Left renal pelvis (tissue), 4 donors: ENCODE measurements at places on chromosomes 4 and X.
A peak's percentile ranks its signal among the peaks of the same experiment; 100 is the strongest.

DNA sequence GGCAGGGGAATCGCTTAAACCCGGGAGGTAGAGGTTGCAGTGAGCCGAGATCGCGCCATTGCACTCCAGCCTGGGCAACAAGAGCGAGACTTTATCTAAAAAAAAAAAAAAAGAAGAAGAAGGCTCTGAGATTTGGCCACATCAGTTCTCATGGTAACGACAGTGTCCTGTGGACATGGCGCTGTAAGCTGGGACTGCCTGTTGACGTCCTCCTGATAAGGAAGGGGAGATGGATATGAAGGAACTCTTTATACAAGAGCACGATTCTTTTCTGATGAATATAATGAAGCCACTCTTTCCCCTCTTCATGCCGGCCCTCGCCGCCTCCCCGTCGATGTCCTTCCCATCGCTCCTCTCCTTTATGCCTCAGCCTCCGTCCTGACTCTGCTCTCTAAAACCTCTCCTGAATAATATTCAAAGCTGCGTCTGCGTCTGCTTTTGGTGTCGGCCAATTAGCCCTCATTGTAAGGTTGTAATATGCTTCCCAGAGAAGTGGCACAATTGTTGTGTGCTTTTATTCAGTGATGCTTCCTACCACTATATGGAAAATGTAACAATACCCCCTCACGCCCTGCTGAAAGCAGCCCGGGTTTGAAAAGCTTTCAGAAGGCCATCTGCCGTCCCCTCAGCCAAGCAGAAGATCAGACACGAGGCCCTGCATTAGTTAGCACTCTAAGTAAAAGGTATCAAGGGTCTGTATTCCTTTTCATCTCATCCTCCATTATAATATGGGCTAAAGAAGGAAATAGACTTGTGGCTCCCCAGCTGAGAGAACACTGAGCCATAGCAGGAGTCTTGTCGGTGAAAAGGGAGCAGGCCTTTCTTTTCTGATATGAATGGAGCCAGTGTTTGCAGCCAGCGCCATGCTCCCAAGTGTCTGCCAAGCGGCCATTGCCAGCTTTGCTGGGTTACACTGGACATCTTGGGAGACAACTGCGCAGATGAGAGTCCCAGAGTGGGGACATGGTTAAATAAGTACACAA lies 22.1 kb upstream of the SCOC start:
- DNase-seq = no peak

DNA sequence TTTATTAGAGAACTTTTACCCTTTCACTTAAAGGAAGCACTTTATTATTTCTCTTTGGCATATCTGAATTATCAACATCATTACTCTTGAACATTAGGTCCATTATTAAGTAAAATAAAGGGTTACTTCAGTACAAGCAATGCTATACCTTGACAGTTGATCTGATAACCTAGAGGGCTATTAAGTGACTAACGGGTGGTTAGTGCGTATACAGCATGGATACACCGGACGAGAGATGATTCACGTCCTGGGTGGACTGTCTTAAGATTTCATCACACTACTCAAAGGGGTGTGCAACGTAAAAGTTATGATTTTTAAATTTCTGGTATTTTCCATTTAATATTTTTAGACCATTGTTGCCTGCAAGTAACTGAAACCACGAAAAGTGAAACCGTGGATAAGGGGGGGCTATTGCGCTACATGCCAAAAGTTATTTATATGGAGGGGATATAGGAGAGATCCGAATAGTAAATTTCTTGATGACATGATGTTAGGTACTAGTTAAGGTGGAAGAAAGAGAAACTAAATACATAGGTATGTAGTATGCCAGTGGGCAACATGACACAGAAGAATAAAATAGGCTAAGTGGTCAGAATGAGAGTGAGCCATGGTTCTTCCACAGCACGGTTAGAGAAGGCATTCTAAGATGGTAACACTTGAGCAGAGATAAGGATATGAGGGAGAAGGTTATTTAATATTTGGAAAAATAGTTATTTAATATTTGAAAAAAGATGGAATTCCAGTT lies 230.8 kb upstream of the ANKRD50 start:
- DNase-seq = no peak

DNA sequence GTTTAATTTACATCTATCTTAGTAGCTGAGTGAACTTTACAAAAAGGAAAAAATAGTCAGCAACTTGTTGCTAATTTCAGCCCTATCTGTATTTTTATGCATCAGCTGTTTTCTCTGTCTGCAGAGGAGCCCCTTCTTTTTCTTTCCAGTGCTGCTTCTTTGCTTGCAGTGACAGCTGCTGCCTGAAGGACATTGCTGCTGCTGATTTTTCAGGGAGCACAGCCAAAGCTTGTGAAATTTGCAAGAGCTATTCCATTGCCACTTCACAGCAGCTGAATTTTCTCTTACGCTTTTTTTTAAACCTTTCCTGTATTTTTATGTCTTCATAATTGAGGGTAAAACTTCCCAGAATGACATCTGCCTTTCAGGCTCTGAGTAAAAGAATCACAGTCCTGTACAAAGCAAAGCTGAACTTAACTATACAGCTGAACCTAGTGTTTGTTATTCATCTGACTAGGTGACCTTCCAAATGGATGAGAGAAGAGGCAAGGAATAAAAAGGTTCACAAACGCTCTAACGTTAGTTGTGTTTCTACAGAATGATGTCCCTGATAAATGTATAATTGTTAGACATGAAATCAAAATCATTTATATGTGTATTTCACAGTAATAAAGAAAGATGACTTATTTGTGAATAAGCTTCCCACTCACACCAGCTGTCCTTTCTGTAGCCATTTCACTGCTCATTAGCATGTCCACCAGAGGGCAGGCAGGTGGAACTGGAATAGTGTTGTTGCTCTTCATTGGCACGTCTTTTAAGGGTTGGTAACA lies 541.4 kb downstream of the ADGRL3 start:
- peak; percentile 44 for DNase-seq

DNA sequence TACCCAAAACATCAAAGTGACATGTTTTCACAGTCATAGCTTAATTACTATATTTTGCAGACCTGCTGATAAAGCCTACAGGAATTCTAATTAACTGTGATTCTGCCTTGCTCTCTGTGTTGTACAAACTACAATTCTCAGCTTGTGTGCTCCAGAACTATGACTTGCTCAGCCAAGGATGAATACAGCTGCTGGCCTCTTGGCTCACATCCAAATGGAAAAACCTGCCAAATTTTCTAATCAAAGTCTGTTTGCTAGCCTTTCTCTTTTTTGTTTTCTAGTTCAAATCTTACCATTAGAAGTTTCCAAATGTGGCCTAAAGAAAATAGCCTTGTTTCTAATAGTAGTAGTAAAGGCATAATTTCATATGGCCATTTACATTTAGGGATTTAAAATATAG lies 1176.8 kb downstream of the FAM133A start:
- DNase-seq = no peak

GRCh38 chr4:47359891-47360290 lies 103.6 kb downstream of the COMMD8 start:
- DNase-seq = no peak

DNA sequence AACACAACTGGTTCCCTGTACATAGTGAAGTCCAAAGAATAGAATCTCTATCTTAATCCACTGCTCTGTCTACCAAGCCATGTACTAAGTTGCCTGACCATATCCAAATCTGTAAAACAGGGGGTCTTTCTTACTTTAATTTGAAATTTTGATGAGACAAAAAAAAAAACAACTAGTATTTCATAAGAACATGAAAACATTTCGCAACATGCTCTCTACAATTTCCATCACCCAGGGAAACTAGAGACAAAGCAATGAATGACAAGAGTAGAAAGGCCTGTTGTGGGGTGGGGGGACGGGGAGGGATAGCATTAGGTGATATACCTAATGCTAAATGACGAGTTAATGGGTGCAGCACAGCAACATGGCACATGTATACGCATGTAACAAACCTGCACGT lies 279.9 kb downstream of the PPP3CA start:
- no peak for DNase-seq

- no peak for DNase-seq
Measured at GRCh38 chr4:150218447-150218846, 140.2 kb downstream of the DCLK2 start.

GRCh38 chrX:70444326-70444945 lies at the start of gene DLG3:
Gene DLG3 (plus strand): TSS chrX:70444835. CDS start chrX:70445202, 367 bp downstream.
- no peak for DNase-seq

- DNase-seq = no peak
Measured at GRCh38 chr4:89837993-89838390, 1.0 kb upstream of the SNCA start.

DNA sequence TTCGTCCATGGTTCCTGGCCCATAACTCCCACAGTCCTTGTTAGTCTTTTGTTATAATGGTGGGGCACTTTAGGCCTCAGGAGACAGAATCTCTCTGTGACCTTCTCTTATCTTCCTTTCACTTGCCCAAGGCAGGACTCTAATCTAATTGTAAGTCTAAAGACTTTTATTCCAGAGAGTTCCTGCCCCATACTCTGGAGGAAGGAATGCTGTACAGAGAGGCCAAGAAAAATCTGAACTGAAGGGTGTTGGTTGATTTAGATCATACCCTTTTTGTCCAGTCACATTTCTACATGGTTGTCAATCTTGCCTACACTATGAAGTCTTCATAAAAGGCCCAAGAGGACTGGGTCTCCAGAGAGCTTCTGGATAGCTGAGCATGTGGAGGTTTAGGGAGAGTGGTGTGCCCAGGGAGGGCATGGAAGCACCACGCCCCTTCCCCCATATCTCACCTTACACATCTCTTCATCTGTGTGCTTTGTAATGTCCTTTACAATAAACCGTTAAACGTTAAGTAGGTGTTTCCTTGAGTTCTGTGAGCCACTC lies 84.5 kb downstream of the AFF1 start:
- DNase-seq = no peak

DNA sequence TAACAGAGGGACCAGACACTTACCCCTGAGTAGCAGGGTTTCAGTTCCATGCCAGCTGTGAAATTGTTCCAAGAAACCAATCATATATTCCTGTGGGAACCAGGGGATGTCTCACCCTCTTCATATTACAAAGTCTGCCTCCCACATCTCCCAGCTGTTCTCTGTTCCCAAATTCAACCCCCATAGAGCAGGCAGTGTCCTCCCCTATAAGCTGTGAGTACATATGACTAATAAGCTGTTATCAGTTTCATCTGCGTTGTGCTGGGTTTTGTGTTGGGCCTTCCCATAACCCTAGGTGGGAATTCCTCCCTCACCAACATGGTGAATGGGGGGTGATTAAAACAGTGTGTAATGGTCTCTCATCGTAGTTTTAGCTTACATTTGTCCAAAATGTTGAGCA lies 41.0 kb downstream of the CEP44 start:
- DNase-seq = no peak

DNA sequence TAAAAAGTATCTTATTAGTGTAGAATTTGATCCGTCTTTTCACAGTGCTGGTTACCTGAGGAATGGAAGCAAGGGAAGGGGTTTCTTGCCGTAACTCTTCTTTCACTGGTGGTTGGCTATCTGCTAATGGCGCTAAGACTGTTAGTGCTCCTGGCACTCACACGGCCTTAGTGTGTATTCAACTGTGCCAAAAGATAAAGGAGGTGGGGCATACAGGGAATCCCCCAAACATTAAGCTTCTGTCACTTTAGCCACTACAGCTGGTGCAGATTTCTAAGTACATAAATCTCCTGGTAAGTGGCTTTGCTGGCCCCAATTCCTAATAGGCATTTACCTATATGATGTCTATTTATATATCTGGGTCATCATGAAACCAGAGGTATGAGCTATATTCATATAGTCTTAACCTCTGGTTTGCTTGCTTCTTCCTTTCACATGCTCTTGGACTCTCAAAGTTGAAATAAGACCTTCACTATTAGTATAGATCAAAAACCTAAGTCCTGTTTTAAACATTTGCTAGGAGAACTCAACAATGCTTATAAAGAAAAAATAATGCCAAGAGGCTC lies 95.1 kb downstream of the TSPAN7 start:
- DNase-seq = no peak

GRCh38 chr4:134298313-134298712 lies 96.7 kb upstream of the PABPC4L start:
- no peak for DNase-seq

DNA sequence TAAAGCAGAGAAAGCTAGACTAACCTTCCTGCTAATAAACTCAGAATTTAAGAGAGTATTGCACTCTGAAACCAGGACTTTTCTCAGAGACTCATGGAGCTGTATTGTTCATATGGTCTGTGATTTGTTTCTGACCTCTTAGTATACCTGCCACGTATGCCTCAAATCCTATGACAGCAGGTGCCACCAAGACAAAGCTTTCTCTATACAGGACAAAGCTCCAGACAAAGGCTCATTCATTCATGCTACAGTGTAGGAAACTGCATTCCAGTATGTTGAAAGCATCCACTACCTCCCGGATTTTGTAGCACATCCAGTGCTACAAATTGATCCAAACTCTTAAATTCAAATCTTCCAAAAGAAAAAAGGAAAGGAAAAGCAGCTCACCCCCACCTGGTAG lies 178.3 kb downstream of the CHIC2 start:
- DNase-seq = no peak

DNA sequence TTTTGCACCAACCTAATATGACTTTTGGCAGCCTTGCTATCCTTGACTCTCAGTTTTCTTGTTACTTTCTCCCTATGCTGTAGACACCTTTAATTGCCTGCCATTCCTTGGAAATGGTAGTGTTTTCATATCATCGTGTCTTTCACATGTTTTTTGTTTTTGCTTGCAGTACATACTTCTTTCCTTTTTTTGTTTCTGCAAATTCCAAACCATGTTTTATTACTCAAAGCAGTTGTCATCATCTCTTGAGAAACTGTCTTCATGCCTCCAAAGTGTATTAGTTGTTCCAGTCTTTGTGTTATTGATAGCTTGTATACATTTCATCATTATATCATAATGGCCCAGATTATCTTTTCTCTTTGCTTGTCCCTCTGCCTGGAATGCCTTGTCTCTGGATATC lies 57.1 kb downstream of the PDLIM5 start:
- DNase-seq = no peak

DNA sequence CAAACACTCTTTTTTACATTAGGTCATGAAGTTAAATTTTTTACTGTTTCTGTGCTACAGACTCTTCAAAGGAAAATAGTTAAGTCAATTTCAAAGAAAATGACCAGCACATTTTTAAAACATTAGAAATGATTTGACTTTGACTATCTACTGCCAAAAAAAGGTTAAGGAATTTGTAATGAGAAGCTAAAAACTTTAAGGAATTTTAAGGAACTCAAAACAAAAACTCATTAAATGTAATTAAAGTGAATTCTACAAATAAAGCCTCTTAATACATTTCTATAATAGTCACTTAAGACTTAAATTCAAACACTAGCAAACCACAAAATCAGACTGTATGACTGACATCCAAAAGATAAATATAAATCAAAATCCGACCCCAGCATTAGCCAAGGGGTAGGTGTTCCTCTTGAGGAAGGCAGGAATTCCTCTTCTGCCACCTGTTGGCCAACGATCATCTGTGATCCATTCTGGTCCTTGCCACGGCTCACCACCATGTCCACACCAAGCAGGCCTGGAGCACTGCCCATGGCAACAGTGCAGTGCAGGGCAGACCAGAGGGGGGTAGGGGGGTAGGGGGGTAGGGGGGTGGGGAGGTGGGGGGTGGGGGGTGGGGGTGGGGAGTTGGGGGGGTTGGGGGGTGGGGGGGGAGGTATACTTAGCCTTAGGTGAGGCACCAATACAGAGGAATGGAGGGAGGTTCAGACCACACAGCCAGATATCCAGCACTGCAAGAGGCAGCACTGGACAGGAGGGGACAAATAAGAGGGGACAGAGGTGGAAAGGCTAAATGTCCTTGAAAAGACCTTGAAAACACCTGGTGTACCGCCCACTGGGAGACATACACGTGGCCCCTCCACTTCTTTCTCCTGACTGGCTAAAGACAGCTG lies 287.4 kb downstream of the CHIC1 start:
- no peak for DNase-seq

GRCh38 chr4:127809173-127809800 lies 27.2 kb downstream of the HSPA4L start:
- no peak for DNase-seq
